Germinal center (tissue), 1 donor: ENCODE measurements at places on chromosomes 5 and 9.
A peak's percentile ranks its signal among the peaks of the same experiment; 100 is the strongest.

DNA sequence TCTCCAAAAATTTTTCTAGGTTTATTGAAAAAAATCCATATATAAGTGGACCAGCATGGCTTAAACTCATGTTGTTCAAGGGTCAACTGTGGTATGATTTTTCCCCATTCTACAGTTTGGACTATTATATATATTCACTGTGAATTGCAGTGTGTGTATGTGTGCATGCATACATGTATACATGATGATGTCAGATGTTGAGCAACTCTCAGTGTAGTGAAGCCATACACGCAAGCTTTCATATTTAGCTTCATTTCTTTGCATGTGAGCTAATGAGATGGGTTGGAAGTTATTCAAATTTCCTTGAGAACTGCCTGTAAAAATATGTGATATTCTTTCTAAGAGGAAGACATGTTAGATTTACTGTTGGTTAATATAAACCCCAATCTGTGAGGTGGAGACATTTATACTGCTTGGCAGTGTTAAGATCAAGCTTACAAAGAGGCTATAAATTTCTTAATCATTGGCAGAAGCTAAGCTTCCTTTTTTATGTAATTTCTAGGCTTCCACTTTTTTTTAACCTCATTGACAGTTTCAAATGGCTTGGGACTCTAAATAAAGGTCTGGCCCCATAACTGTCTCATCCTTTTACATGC lies 134.8 kb downstream of the GABRG2 start:
- no peak for DNase-seq

DNA sequence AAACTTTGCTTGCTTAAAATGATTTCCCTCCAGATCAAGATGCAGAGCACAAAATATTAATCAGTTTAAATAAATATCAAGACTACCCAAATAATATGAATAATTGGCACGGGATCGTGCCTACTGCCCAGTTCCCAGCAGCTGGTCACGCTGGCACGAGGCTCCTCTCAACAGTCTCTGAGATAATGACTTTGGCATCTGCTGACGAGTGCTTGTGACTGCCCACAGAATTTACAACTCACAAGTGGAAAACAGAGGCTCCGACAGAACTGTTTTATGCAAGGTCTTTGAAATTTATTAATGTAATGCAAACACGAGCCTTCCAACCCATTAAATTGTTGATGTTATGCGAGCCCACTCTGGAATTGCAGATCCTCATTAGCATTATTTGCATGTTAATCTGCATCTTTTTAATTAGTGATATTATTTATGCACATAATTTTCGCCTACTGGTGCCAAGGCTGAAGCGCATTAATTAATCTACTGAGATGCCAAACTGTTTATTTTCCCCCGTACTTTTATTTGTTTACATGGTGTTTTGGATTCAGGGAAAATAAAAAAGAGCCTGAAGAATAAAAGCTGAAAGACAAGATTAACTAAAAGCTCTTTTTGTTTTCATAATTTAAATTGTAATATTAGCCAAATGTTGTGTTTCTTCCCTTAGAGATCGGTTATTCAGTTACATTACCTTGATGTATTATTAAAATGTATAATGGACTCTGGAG lies 369.3 kb upstream of the IRX1 start:
- DNase-seq, result no peak

GRCh38 chr9:98178874-98179850 lies 13.3 kb downstream of the CORO2A start:
- DNase-seq, result no peak

- no peak for DNase-seq
These were observed 131.9 kb downstream of the DCP2 start for GRCh38 chr5:113108485-113108884.

- no peak for DNase-seq
These were observed 133.3 kb downstream of the PCSK5 start for GRCh38 chr9:76023715-76024195.

GRCh38 chr9:69593301-69593700 lies 78.9 kb downstream of the APBA1 start:
- DNase-seq, result no peak

GRCh38 chr9:132312873-132313272 lies 41.9 kb downstream of the SETX start:
- DNase-seq, result no peak

DNA sequence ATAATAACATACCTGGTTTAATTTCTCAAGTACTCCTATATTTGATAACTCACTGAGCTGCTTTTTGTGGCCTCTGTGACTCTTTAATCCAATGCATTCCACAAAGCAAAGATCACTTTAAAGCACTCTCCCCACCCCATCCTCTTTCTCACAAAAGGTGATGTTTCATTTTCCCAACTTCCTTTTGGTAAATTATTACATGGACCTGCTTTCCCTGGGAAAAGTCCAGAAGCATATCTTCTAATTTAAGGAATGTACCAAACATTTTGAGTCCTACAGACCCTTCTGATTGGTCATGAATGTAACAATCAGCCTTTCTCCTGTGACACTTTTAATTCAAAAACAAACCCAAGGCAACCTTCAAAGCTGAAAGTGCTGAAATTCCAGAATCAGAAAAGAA lies 71.1 kb downstream of the MLLT3 start:
- DNase-seq, result no peak

DNA sequence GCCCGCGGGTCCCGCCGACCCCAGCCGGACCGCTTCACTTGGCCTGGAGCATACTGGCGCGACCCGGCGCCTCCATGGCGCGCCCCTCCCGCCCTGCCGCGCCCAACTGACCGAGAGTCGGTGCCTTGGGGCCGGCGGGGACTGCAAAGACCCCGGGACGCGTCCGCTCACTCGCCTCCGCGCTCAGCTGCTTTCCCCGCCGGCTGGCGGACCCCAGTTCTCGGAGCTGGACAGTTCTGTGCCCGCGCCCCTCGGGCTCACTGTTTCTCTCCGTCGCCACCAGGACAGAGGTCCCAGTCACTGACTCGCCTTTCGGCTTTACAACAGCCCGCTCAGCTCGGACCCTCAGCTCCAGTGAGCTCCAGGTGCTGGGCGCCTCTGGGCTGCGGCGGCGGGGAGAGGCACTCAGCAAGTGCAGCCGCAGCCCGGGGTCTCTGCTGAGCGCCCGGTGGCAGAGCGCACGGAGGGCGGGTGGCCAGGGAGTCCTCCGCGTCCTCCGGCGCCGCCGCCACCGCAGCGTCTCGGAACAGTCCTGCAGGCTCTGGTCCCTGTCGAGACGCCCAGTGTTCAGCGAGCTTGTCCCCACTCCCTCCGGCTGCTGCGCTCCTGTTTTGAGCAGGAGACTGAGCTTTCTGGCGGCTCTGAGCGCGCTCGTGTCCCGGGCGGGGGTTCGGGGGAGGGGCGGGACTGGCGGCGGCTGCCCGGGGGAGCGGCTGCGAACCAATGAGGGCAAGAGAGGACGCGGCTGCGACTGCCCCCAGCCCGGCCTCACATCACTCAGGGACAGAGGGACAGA lies at the start of gene SMIM32:
TSS of gene SMIM32 (minus strand) at position 637 of the 796 bp plus-strand sequence. CDS start 638 bp downstream, outside the sequence.
- no peak for DNase-seq

DNA sequence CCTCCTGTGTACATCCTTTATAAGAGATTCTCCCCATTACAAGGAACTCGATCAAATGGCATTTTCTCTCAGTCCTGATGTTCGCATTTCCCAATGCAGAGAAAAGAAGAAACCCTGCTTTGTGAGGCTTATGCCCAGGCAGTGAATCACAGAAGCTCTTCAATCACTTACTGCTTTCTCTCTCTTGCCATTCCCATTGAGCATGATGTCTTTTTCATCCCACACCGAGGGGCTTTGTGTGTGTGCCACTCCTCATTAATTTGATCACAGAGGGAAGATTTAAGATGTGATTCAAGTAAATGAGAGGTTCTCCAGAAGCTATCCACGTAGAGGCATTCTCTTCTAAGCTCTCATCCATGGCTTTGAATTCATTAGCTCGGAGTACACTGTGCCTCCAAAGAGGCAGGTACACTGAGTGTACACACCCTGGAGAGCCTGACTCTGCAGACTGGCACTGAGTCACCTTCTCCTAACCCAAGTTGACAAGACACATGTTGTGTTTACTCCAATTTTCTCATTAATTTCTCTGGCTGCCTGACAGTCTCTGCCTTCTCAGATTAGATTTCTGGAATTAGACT lies 45.4 kb downstream of the MFAP3 start:
- no peak for DNase-seq

DNA sequence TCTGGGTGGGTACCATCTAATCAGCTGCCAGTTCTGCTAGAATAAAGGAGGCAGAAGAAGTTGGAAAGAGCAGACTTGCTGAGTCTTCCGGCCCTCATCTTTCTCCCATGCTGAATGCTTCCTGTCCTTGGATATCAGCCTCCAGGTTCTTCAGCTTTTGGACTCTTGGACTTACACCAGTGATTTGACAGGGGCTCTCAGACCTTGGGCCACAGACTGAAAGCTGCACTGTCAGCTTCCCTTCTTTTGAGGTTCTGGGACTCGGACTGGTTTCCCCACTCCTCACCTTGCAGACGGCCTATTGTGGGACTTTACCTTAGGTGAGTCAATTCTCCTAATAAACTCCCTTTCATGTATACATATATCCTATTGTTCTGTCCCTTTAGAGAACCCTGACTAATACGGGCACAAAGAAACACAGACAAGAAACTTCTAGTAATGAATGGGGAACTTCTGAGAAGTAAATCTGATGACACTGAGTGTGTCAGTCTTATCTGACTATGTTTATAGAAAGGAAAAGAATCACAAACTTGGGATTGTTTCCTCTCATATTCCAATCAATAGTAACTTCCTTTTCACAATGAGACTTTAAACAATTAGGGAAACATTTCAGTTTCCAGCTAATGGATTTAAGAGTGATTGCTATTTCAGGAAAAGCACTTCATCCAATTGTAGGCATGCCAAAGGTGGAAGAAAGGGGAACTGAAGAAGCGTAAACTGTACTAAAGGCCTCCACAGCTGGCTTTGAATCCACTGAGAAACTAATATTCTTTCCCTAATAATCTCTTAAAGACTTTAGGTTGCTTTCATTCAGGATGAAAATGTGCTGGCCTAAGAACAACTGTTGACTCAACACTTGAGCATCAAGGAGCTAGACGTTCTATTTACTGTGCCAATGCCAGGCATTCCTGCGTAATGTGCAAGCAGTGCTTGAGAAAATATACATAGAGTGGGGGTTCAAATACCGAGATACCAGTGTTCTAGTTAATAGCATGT lies 127.9 kb upstream of the PTGER4 start:
- no peak for DNase-seq

DNA sequence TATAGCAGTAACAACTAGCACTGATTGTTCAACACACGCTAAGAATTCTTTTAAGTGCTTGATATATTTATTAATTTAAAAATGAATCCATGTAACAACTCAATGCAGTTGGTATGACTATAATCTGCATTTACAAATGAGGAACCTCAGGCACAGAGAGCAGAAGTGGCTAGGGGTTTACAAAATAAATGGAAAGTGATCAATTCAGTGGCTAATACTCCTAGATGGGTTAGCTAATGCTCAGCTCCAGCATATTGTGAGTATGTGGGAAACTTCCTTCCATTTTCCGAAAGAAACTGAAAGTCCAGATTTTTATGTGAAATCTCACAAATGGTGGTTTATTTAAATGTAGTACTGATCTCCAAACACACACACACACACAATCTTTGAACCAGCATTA lies 128.0 kb downstream of the RFX3 start:
- DNase-seq, result peak; percentile 2

- no peak for DNase-seq
These were observed 224.8 kb upstream of the WWC1 start for GRCh38 chr5:168066536-168067208.

DNA sequence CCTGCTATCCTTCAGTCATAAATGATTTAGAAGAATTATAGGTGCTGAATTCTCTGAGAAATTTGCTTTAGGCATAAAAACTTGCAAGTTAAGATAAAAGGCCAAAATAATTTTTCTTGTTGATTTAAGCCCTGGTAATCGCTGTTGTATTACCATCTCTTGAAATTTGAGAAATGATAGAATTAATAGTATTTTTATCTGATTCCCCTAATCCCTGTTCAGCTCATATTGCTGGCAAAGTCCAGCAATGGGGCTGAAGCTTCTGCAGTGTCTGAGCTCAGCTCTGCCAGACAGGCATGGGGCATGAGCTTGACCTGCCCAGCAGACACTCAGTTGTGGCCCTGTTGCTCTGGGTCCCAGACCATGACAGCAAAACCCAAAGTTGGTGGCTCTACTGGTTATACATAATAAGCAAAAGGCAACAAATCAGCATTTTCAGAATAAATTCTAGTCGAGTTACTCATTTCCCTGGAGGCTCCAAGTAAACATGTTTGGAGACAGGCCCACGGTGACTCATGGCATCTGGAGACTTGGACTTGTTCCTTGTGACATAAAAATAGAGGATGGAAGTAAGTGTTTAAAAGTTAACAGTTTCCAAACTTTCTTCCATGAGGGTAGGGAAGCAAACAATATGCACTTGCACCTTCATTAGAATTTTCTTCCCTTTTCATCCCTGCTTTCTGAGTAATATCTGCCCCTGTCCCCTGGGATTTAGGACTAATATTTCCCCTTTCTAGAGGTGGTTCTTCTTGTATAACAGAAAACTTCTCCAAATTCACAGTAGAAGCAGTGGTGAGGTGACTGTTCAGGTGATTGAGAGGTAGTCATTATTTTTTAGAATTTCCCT lies 60.2 kb upstream of the SLC2A8 start:
- no peak for DNase-seq

DNA sequence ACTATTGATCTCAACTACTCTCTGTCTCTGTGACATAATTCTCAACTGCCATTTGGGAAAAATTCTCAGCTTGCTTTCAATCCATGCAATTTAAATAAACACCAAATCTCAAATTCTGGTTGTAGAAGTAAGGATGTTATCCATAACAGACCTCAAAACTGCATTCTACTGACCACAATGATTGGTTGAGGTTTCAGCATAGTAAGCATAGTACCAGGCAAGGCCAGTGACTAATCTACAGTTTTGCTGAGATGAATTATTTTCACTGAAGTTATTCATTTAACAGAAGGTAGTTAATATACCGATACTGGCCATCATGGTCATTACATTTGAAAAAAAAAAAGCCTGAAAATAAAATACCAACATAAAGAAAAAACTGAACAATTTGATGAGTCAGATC lies 488.0 kb upstream of the CDH18 start:
- DNase-seq, result no peak

- no peak for DNase-seq
These were observed 41.9 kb downstream of the TNFAIP8 start for GRCh38 chr5:119397518-119398380.

DNA sequence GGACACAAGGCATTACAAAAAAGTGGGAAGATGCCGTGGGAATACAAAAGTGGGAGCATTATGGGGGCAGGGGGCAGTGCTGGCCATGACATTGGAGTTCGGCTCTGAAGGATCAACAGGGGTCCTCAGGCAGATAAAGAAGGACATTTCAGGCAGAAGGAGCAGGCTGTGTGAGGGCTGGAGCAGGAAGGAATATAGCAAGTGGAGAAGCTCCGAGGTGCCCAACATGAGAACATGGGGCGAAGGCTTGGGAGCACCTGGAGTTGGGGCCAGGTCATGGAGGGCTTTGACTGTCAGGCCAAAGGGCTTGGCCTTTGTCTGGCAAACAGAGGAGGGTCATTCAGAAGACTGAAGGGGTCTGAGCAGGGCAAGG lies 2.5 kb downstream of the B4GALT7 start:
- DNase-seq, result no peak
